ENCODE measurements at places on chromosomes 11 and 22.

DNA sequence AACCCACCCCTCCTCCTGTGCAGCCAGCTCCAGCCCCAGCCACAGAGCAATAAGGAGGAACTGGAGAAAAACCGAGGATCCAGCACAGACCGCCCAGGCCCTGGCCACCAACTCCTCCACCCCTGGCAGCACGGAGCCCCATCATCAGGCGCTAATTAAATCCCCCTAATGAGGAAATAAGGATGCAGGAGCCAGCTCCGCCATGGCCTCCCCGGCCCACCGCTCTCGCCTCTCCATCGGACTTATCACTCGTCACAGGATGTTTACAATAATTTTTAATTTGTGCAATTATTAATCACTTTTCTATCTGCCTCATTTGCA is 42.6 kb downstream of the BUD13 start:
- no peak for DNase-seq

DNA sequence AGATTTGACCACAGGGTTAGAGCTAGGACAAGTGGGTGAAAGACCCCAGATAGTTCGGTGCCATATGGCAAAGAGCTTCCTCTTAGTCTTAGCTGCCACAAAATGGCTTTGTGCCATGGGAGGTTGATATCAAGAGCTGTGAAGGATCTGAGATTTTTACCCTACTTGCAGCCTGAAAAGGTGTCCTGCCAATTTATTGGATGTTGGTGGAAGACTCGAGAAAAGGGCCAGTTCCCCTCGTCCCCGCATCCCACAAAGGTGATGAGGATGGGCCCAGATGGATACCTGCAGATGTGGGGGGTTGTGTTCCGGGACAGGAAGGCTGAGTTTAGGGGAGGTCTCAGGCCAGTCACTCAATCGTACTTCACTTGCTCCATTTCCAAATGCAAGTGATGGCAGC is 27.2 kb downstream of the YDJC start:
- DNase-seq: no peak

- DNase-seq: no peak
Measured at GRCh38 chr11:17711836-17712235, 7.5 kb upstream of the MYOD1 start.

- DNase-seq: no peak
Measured at GRCh38 chr11:46159680-46160079, 38.4 kb upstream of the PHF21A start.
